ENCODE measurements at places on chromosomes 1 and 21.

DNA sequence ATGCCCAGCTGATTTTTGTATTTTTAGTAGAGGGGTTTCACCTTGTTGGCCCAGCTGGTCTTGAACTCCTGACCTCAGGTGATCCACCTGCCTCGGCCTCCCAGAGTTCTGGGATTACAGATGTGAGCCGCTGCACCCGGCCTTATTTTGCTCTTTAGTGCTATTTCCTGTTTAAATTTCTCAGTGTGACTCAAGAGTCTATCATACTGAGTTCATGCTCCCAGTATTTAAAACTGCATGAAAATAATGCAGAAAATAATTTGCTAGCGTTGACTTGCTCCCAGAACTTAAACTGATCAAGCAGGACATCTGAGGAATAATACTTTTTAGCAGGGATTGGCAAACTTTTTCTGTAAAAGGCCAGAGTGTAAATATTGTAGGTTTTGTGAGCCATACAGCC, 86.4 kb upstream of the C1orf21 start:
- DNase-seq = peak; percentile 50

DNA sequence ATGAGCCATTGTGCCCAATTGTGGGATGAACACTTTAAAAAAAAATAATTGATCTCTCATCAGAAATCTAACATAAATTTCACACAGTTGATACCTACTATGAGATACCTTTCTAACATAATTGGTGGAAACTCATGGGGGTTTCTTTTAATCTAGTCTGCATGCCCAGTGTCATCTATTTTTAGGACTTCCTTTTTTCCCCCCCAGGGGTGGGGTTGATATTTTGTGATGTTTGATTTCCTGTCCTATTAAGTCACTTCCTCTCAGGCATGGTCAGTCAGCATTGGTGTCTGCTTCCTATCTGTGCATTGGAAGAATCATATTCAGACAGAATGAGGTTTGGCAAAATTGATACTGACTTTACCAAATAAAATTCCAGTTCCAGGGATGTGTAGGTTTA, 21.5 kb downstream of the NFYC start:
- DNase-seq = no peak

DNA sequence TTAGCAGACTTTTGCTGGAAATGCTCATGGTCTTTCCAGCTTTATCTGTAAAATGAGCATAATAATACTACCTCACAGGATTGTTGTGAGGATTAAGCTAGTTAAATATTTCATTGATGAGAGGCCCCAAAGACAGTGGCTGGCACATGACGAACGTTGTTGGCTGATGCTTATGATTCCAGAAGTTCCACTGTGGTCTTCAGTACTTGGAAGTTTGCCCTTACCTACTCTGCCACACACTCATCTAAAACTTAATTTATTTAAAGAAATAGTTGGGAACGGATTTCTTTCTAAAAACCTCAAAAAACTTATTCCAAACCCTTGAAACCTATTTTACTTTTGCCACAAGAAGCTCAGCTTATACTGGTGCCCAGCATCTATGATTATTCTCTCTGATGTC, 170.7 kb downstream of the DHRS3 start:
- DNase-seq = no peak

DNA sequence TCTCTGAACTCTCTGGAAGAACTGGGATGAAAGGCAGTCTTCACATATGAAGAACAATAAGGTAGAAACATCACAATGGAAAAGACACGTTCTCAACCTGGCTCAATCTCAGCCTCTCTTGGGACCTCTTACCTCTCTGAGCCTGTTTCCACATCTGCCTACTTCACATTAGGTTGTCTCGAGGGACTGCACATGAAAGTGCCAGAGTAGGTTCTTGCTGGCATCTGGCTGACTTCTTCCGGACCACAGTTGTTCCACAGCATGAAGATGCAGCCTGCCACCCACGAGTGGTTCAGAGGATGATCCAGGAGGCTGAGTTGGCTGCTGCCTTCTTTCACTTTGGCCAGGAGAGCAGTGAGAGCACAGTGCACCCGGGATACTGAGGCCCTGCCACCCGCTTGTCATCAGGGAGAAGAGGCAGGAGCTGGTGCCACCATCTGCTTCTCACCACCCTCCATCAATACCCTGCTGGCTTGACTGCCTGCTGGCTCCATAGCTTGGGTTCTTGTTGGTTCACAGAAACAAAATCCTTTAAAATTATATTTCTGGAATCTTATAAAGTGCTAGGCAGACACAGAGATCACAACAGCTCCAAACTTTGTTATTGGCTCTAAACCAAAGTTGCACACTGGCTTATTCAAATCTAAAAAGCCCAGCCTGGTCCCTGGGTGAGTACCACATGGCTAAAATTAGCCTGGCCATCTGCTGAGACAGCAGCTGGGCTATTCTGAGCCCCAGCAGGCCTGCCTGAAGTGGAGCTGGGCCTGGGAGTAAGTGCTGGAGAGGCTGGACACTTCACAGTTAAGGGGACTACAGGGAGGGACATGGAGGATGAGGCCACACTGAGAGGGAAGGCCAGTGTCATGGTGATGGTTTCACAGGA, 46.9 kb upstream of the LIN9 start:
- no peak for DNase-seq

DNA sequence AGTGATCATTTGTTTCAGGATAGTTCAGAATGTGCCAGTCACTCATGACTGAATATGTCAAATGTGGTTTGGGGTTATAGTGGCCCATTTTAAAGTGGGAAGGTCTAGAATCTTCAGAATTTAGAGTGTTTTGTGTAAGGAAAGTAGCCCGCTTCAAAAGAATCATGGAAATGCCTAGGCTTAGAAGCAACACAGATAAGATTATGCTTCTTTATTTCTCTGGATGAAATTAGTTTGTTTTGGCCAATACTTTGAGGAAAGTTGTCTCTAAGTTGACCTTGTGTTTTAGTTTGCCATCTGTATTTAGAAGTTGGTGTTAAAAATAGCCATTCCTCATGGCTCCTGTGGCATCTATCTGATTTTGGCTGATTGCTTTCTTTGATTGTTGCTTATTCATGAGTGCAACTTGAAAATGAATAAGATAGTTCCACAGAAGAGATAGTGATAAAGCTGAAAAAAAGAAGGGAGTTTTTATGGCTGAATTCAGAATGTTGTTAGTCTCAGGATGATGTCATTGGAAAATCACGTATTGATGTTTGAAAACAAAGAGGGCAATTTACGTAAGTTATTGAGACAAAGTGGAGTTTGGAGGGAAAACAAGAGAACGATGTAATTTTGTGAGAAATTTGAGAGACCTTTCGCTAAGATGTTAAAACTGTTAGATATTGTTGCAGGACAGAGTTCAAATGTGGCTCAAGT, 71.9 kb downstream of the PLA2G4A start:
- DNase-seq = no peak

Data from RKO (cell line).